Left cardiac atrium (tissue), 4 donors: ENCODE measurements at places on chromosomes 16 and 17.

- DNase-seq, result peak; percentile 79
Measured at GRCh38 chr17:43831633-43832032, 1.3 kb downstream of the MPP3 start.

GRCh38 chr16:47016700-47017133 is 43.2 kb upstream of the DNAJA2 start:
- DNase-seq, result no peak

- peak; percentile 39 for DNase-seq
Measured at GRCh38 chr16:49855822-49856671, at the start of gene ZNF423. Gene ZNF423 (minus strand): TSS chr16:49856112. CDS start chr16:49855774, 338 bp downstream.

DNA sequence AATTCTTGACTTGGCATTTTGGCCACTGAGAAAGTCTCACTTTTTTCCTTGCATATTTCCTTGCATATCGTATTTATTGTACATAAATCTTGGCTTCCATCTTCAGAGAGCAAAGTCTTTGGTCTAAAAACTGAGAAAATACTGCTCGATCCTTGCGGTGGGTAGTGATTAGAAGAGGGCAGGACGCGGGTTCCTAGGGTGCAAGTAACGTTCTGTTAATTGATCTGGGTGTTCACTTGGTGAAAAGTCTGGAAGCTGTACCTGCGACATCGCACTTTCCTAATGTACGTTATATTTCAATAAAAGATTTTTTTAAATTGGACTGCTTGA is 758 bp upstream of the UBALD2 start:
- no peak for DNase-seq

- no peak for DNase-seq
Measured at GRCh38 chr17:7215652-7216180, 3.9 kb downstream of the DLG4 start.

DNA sequence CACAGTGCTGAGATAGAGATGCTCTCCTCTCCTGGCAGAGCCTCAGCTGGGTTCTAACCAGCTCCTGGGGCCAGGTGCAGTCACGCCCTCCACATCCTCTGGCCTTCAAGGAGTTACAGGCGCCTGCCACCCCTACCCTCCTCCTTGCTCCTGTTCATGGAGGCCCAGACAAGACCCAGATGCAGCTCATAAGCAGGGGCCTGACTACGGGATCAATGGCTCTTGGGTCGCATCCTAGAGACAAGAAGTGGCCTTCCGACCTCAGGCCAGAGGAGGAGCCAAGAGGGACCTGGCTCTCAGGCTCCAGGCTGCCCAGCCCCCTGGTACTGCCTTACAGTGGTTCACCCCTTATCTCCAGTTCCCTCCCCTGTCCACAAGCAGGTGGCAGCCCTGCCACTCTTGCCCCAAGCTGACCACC is 23.0 kb downstream of the ARHGAP27 start:
- DNase-seq, result no peak

DNA sequence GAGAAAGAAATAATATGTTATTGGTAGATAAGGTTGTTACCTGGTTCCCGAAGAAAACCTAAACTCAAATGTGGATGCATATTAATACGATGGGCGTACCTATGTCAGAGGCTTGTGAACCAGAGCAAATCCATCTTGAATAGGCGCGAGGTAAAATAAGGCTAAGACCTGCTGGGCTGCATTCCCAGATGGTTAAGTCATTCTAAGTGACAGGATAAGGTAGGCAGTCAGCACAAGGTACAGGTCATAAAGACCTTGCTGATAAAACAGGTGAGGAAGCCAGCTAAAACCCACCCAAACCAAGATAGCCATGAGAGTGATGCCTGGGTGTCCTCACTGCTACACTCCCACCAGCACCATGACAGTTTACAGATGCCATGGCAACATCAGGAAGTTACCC is 1400.1 kb downstream of the CDH8 start:
- no peak for DNase-seq

- no peak for DNase-seq
Measured at GRCh38 chr16:85912211-85912974, 13.4 kb downstream of the IRF8 start.

GRCh38 chr16:68715471-68715870 is 21.6 kb upstream of the CDH1 start:
- DNase-seq, result no peak

GRCh38 chr17:9187828-9188227 is 166.5 kb downstream of the NTN1 start:
- DNase-seq, result no peak

- DNase-seq, result no peak
Measured at GRCh38 chr17:7004398-7005253, 7.8 kb upstream of the RNASEK start.

DNA sequence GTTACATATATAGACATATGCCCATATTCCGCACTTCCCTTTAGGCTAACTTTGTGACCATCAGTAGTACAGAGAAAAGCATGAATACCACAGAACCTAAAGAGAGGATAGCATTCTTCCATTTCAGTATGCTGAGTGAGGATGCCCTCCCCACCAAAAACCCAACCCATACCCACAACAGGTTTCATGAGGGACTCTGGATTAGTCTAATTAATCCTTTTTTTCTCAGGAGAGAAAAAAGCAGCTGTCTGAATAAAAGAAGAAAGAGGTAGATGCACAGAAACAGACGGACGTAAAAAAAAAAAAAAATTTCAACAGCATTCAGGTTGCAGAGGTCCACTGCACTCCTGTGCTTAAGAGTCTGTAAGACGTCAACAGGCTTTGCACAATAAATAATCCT is 6.7 kb downstream of the MMD start:
- DNase-seq, result no peak

GRCh38 chr17:42679492-42680330 is 1.9 kb downstream of the CCR10 start:
- DNase-seq, result peak; percentile 81

GRCh38 chr16:14628806-14629611 is 1.1 kb downstream of the PARN start:
- DNase-seq, result no peak

GRCh38 chr17:61581611-61582349 is 9.2 kb downstream of the NACA2 start:
- DNase-seq, result no peak

GRCh38 chr17:40068584-40068916 is 5.8 kb downstream of the THRA start:
- DNase-seq, result no peak

DNA sequence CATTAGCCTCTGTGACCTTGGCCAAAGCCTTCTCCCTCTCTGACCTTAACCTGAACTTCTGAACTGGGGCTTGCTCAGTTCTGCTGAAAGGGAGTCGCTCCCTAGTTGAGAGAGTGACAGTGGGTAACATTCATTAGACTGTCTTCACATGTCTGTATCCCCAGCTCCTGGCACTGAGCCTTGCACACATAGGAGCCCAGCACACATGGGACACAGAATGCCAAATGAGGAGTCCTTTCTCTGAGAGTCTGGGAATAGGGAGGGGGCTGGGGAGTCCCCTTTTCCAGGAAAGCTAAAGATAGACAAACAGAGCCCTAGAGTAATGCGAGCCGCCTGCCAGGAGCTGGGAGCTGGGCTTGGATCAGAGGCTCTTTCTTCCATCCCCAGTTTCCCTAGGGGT is 2.5 kb downstream of the TAC4 start:
- peak; percentile 72 for DNase-seq

DNA sequence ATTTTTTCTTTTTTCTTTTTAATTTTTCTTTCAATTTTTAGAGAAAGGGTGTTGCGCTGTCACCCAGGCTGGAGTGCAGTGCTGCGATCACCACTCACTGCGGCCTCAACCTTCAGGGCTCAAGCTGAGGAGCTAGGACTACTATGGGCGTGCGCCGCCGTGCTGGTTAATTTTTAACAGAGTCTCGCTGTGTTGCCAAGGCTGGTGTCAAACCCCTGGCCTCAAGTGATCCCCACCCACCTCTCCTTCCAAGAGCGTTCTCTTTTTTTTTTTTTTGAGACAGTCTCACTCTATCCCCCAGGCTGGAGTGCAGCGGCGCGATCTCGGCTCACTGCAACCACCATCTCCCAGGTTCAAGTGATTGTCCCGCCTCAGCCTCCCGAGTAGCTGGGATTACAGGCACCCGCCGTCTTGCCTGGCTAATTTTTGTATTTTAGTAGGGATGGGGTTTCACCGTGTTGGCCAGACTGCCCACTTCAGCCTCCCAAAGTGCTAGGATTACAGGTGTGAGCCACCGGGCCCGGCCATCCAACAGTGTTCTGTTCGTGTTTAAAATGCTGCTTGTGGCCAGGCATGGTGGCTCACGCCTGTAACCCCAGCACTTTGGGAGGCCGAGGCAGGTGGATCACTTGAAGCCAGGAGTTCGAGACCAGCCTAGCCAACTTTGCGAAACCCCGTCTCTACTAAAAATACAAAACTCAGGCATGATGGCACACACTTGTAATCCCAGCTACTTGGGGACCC is 14.5 kb upstream of the RPL13 start:
- no peak for DNase-seq

DNA sequence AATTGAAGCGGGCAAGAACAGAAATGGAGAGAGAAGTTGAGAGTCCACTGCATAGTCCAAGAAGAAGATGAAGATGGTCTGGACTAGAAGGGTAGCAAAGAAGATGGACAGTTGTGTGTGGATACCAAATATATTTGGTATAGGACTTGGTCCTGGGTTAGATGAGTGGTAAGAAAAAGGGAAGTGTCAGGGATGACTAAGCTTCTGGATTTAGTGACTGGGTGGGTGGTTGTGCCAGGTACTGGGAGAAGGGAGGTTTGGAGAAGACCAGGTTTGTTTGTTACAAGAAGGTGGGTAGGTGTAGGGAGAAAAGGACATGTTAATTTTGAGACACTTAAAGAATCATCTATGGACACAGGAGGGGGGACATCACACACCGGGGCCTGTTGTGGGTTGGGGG is 5.4 kb downstream of the VMP1 start:
- no peak for DNase-seq

DNA sequence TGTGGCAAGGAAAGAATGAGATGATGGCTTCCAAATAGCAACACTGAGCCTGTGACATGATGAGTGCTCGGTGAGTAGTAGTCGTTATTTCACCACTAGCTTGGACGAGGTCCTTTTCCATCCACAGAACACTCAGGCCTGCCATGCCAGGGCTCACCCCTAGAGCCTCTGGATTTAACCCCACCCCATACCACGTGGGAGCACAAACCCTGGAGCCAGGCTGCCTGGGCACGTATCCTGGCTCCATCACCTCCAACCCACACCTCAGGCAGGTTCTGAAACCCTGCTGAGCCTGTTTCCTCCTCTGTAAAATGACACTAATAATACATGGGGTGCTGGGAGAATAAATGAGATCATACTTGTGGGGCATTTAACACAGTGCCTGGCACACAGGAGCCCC is 192.4 kb downstream of the KATNIP start:
- DNase-seq, result no peak

GRCh38 chr17:37389160-37389559 is 13.4 kb downstream of the C17orf78 start:
- DNase-seq, result no peak

- DNase-seq, result peak; percentile 42
Measured at GRCh38 chr16:72894293-72895151, 153.4 kb downstream of the ZFHX3 start.
